Cortex of kidney (tissue), 1 donor: ENCODE measurements at places on chromosomes 7 and 10.

DNA sequence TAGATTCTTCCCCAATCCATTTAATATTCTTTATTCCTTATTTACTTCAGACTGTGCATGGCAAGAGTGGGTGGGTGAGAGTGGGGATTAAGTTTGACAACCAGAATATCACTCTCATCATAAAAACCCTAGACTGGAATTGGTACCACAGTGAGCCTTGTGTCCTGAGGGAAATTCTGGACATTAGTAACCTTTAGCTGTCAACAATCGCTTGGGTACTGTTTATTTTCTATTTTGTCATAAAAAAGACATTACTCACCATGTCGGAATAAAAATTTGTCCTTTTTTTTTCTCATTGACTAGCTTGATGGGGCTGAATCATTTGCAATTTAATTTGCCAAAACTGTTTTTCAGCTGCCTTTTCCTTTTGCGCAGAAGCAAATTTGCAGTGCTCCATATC, 176.1 kb upstream of the SEMA3C start:
- no peak for DNase-seq

GRCh38 chr7:45401155-45401554, 173.0 kb upstream of the ADCY1 start:
- no peak for DNase-seq

- DNase-seq, result no peak
Measured at GRCh38 chr10:33127622-33128021, 169.6 kb upstream of the ITGB1 start.

DNA sequence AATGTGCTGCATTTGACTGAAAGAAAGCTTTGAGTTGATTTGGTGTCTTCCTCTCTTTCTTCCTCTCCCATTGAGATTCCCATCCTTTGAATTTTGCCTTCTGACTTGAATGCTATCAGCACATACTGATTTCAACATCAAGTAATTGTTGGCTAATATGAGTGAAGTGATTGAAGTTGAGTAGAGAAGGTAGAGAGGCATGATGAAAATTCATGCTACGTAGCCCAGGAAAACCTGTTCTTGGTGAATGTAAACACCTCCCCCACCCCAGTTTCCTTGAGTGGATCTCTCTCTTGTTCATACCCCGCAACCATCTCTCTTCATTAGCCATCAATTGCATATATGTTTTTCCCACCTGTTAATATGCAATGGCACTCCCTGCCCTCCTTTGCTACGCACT, 193.3 kb downstream of the FRMD4A start:
- DNase-seq, result no peak

DNA sequence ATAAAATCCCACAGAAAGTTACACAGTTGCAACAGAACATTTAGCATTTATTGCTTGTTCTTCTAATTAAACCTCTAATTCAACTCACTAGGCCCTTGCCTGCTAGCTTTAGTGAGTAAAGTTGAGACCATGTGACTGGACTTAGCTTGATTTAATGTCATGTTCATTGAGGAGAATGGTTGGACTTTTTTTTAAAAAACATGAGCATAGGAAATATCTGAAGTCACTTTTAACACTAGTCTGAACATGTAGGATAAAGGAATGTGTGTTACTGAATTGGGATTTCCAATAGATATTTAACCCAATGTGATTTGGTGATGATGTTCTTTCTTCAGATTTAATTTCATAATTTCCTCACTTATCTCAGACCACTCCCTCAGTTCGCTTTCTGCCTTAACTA, 24.6 kb upstream of the GLCCI1 start:
- DNase-seq, result no peak

DNA sequence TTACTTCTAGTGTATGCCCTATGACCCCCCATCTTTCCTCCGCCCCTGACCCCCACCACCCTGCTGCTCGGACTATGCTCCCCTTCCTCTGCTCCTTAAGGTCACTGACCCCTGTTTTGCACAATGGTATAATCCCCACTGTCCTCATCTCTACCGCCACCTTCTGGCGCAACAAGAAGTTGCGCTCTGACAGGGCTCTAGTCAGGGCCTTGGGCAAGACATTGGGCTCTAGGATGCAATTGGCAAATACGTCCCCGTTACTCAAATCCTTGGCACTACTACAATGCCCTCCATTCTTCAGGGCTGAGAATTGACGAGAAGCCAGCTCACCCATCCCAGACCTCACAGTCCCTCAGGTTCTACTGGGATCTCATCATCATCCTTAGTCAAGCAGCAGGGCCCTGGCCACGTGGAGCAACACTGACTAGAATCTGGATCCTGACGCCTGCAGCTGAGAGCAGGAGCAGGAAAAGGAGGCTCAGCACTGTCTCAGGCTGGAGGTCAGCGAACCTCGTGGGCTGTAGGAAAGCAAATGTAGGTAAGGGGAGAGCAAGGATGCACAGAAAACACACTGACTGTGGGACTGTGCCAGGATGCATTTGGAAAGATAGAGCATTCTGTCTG, 10.6 kb downstream of the LRIT2 start:
- no peak for DNase-seq

GRCh38 chr7:13641714-13642113, 347.8 kb downstream of the ETV1 start:
- no peak for DNase-seq

DNA sequence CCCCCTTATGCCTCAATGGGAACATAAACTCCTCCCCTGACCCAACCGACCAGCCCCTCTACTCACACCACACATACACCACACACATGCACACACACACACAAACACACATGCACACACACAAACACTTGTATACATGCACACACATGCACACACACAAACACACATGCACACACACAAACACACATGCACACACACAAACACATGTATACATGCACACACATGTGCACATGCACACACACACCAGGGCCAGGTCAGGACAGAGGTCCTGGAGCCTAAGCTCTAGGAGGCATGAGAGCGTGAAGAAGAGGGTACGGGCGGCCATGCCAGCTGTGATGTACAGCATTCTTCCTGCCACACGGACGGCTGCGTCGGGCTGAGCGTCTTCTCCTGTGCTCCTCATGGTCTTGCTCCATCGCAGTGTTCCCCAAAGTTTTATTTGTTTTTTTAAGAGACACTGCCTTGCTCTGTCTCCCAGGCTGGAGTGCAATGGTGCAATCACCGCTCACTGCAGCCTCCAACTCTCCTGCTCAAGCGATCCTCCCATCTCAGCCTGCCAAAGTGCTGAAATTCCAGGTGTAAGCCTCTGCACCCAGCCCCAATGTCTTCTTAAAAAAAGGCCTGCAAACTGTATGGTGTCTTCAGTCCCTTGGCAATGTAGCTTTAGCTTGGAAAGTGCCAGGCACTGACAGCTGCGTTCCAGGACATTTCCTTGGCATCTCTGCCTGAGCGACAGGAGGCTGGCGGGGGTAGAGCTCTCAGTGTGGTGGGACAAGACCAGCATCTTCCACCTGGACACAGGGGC, 38.8 kb upstream of the INPP5A start:
- no peak for DNase-seq

DNA sequence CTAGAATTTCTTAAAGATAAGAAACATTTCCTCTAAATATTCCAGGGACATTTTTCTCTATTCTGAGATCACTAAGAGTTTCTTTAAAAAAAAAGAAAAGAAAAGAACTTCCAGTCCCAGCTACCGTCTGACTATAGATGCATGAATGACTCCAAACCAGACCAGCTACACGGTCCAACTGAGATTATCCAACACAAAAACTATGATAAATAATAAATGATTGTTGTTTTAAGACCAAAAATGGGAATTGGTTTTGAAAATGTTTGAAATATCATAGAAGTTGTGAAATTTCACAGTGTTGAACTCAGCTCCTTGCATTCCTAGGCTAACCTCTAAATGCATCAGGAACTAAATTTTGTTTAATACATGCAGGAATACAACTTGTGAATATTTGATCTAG, 1619.6 kb upstream of the LRRTM3 start:
- no peak for DNase-seq

DNA sequence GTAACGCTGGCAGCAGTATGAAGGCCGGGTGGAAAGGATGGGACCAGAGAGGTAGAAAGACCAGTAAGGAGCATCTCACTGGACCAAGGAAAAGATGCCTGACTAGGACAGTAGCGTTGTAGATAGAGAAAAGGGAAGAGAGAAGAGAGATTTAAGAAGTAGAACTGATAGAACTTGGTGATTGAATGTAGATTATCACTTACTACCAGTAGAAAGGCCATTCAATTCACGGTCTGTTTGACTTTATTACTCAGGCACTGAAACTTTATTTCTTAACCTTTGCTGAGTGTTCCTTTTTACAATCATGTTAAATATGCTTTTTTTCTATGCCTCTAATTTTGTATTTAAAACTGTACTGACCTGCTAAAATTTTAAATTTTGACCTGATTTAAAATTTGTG, 12.2 kb downstream of the MCU start:
- DNase-seq, result no peak

GRCh38 chr10:43693602-43694001, 44.9 kb upstream of the ZNF32 start:
- DNase-seq, result no peak

- DNase-seq, result no peak
Measured at GRCh38 chr10:100869399-100869798, 43.4 kb upstream of the SLF2 start.

- no peak for DNase-seq
Measured at GRCh38 chr7:121002757-121003200, 14.3 kb downstream of the CPED1 start.

DNA sequence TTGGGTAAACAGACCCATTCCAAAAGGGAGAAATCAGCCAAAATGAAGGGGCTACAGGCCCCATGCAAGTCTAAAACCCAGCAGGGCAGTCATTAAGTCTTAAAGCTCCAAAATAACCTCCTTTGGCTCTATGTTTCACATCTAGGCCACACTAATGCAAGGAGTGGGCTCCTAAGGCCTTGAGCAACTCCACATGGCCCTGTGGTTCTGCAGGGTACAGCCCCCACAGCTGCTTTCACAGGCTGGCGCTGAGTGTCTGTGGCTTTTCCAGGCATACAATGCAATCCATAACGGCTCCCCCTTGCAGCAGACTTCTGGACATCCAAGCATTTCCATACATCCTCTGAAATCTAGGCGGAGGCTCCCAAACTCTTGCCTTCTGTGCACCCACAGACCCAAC, 9.0 kb downstream of the TMEM243 start:
- DNase-seq, result no peak

DNA sequence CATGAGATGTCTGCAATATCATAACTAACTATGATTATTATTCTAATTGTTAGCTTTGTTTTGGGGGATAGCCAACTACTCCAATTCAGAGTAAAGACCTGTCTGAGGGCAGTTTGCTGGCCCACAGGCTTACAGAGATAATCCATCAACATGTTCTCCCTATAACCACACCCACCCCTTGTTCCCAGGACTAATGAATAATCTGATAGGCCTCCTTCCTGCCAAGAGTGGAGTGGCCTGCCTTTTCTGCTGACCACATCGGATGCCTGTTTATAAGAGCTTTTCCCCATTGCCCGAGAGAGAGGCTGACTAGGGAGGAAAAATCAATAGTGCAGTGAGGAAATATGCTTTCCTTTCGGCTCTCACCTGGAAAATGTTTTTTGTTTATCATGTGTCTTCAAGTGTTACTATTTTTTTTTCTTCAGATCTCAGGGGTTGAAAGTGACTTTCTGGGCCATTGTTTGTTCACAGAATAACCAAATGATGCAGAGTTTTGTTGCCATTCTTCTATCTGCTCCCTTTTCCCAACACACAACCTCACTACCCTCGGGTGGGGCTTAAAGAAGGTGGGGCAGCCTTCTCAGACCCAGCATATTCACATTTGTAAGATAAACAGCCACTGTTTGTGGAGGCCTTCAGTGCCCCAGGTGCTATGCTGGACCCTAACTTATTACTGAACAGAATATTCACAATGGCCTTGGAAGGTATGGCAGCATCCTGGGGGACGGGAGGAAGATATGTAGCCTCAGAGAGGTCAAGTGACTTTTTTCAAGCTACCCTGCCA, 38.4 kb downstream of the PLPP4 start:
- DNase-seq, result no peak

- no peak for DNase-seq
Measured at GRCh38 chr10:49150426-49150825, 16.6 kb upstream of the FAM170B start.

- DNase-seq, result no peak
Measured at GRCh38 chr10:22716943-22717342, 2.6 kb upstream of the PIP4K2A start.

DNA sequence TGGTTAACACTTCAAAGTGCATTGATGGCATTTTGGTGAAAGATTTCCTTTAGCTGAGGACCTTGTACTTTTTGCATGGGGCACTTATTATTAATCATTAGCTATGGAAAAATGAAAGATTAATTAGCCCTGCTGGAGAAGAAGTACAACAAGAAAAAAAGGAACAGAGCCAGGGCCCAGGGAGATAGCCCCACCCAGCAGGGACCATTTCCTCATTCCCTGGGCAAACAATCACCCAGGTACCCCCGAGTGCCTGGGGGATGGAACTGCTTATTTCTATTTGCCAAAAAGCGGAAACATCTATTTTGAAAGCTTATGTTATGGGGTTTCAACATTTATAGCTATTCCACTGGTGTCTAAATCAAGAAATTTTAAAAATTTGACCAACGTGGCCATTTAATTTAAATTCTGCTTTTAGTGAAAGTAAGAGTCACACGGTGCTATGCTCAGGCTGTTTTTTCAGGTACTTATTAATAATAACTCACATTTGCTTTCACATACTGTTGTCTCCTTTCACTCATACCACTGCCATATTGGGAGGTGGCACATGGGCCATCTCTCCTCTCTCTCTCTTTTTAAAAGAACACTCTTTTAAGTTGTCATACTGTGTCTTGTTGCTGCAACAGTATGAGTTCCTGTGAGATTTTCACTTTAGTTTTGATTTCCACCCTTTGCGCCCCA, 143.6 kb upstream of the KIF5B start:
- no peak for DNase-seq

DNA sequence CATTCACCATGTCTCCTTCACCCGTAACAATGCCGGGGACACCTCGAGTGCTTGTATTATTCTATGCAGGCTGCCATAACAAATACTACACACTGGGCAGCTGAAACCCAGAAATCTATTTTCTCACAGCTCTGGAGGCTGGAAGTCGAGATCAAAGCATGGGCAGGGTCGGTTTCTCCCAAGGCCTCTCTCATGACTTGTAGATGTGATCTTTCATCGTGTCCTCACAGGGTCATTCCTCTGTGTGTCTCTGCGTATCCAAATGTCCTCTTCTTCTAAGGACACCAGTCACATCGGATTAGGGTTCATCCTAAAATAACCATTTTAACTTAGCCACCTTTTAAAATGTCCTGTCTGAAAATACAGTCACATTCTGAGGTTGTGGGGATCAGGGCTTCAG, 303.5 kb downstream of the KLF6 start:
- DNase-seq, result no peak

GRCh38 chr10:129972966-129973673, 9.0 kb upstream of the EBF3 start:
- DNase-seq, result no peak

DNA sequence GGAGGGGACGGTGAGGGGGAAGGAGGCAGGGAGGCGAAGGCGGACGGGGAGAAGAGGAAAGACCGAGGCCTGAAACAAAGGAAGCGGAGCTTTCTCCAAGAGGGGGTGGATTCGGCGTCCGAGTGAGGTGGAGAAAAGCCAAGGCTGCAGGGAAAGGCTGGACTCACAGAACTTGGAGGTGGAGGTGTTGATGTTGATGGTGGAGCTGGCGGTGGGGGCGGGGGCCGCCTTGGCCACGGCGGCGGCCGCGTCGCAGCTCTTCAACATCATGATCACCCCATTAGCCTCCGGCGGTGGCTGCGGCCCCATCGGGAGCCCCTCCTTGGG, 578 bp downstream of the CACUL1 start:
- DNase-seq, result peak; percentile 17
